Tracheal epithelial cell (primary cell): ENCODE measurements at places on chromosomes 5 and 9. TPM values are rescaled to one million over a fixed set of nuclear protein-coding genes. Genes with fewer than 3 reads are reported as not detected.

CD180 gene
- not detected in 2 replicates for total RNA-seq

LYSMD3 gene
- total RNA-seq = 9.6 and 10.4 TPM in 2 replicates

NR5A1 gene
- total RNA-seq = 0.21 TPM in 1 of 2 replicates, not detected in the other

CDHR2 gene
- total RNA-seq = under 0.01 TPM in 1 of 2 replicates, not detected in the other

CATSPER3 gene
- under 0.01 TPM in 1 of 2 replicates, not detected in the other for total RNA-seq

PRR16 gene
- total RNA-seq = 0.48 TPM in 1 of 2 replicates, not detected in the other

GRXCR2 gene
- not detected in 2 replicates for total RNA-seq

UGCG gene
- total RNA-seq = 67.8 and 198 TPM in 2 replicates

PNPLA7 gene
- 0.21 and 0.24 TPM in 2 replicates for total RNA-seq

PAPPA gene
- total RNA-seq = under 0.01 and 2.9 TPM in 2 replicates

IFNK gene
- total RNA-seq = not detected in 2 replicates

SLC25A2 gene
- not detected in 2 replicates for total RNA-seq

PAX5 gene
- under 0.01 TPM in 1 of 2 replicates, not detected in the other for total RNA-seq

SEMA5A gene
- total RNA-seq = 0.43 and 0.72 TPM in 2 replicates

IFNA10 gene
- not detected in 2 replicates for total RNA-seq

ASB6 gene
- total RNA-seq = 13.0 and 18.1 TPM in 2 replicates

AOPEP gene
- 83.4 and 136 TPM in 2 replicates for total RNA-seq

IFNA13 gene
- total RNA-seq = not detected in 2 replicates

SPAG8 gene
- under 0.01 TPM in 1 of 2 replicates, not detected in the other for total RNA-seq

SHOC1 gene
- total RNA-seq = under 0.01 TPM in 1 of 2 replicates, not detected in the other

MIGA2 gene
- 18.8 and 21.2 TPM in 2 replicates for total RNA-seq

OCLN gene
- total RNA-seq = 38.6 and 104 TPM in 2 replicates

MED7 gene
- 6.0 and 8.1 TPM in 2 replicates for total RNA-seq

TIFAB gene
- not detected in 2 replicates for total RNA-seq

SEPTIN8 gene
- 21.3 and 40.7 TPM in 2 replicates for total RNA-seq

CMYA5 gene
- total RNA-seq = 0.21 and 0.24 TPM in 2 replicates

ADAMTS16 gene
- total RNA-seq = under 0.01 TPM in 1 of 2 replicates, not detected in the other

NXNL2 gene
- 1.2 TPM in 1 of 2 replicates, not detected in the other for total RNA-seq

CCL27 gene
- total RNA-seq = not detected in 2 replicates

CD72 gene
- total RNA-seq = 0.72 TPM in 1 of 2 replicates, not detected in the other

IL31RA gene
- total RNA-seq = 0.24 and 0.85 TPM in 2 replicates

GFI1B gene
- total RNA-seq = not detected in 2 replicates

PDE6A gene
- under 0.01 TPM in 1 of 2 replicates, not detected in the other for total RNA-seq

PCDHGB1 gene
- total RNA-seq = 0.21 and 0.24 TPM in 2 replicates

CNTFR gene
- not detected in 2 replicates for total RNA-seq

MTAP gene
- total RNA-seq = 54.1 and 55.9 TPM in 2 replicates

AK3 gene
- 42.9 and 71.8 TPM in 2 replicates for total RNA-seq
